ENCODE measurements at places on chromosomes 2 and 18.

GRCh38 chr2:118806797-118807667 lies 40.4 kb downstream of the EN1 start:
- DNase-seq = peak; percentile 30

DNA sequence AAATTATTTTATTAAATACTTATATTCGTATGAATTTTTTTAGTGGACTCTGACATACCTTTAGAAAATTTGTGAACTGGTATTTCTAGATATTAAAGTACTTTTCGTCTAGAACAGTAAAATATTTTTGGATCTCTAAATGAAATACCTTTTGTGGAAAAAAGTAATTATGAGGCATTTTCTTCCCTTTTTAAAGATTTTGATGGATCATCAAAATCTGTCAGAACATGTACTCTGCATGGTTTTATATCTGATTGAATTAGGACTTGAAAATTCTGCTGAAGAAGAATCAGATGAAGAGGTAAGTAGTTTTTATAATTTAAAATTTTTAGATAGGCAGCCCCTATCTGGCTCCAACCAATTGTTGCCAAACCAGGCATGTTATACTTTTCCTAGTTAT lies 118.8 kb downstream of the UBR3 start:
- no peak for DNase-seq

- no peak for DNase-seq
These were observed 99.5 kb downstream of the PLB1 start for GRCh38 chr2:28595323-28595722.

DNA sequence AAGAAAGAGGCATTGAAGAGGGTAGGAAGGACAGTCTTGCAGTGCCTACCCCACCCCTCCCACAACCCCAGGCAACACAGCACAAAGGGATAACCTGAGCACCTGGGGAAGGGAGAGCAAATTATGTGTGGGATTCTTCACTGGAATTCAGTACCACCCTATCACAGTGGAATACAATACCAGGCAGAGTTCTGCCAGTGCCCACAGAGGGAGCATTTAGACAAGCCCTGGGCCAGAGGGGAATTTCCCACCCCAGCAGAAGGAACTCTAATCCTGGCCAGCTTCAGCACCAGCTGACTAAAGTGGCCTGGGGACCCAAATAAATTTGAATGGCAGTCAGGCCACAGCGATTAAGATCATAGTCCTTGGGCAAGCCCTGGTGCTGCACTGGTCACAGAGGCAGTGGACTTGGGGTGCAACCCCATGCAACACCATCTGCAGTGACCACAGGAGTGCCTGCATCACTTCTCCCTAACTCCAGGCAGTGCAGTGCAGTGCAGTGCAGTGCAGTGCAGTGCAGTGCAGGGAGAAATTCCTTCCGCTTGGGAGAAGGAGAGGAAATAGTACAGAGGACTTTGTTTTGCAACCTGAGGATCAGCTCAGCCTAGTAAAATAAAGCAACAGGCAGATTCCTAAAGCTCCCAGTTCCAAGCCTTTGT lies 147.8 kb upstream of the SRD5A2 start:
- DNase-seq = no peak

GRCh38 chr2:19890104-19890503 lies 11.7 kb downstream of the TTC32 start:
- no peak for DNase-seq

GRCh38 chr2:99444222-99444621 lies 45.6 kb downstream of the REV1 start:
- no peak for DNase-seq

GRCh38 chr2:205700331-205701132 lies 18.2 kb downstream of the NRP2 start:
- peak; percentile 88 for DNase-seq

Measured in fibroblast of skin of abdomen (primary cell).